ENCODE measurements at places on chromosomes 1 and 21. TPM values are rescaled to one million over a fixed set of nuclear protein-coding genes. Genes with fewer than 3 reads are reported as not detected.
A peak's percentile ranks its signal among the peaks of the same experiment; 100 is the strongest.

S100A7A gene
- total RNA-seq, result not detected

DNA sequence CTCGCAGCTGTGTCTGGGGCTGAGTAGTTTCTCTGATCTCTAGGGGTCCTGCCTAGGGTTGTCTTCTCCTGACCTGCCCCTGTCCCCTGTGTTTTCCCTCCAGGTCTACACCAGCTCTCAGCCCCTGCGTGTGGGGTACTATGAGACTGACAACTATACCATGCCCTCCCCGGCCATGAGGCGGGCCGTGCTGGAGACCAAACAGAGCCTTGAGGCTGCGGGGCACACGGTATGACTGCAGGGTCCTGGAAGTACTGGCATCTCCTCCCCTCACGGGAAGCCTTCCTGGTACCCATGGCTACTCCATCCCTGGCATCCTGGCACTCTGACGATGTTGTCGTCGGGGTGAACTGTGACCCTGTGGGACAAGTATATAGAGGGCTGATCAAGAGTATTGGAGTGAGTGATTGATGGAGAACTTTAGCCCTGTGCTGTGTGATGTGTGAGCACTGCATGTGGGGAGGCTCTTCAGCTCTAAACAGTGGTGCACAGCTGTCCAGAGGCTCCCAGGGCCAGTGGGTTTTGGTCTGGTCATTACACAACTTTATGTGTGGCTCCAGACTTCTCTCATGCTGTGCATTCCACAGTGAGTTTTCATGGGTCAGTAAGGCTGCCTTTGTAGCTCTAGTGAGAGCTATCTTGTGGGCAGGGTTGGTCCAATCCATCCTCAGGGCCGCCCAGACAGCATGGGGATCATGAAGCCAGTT is 14.4 kb downstream of the FAAH start:
- H3K4me1 ChIP-seq, result no peaks in the 10 kb centered on the region
- H3K4me3 ChIP-seq, result no peak overlapping the region
- H3K36me3 ChIP-seq, result no peaks in the 10 kb centered on the region
- DNase-seq, result no peak
- H3K27ac ChIP-seq, result no peak overlapping the region
- no peaks in the 10 kb centered on the region for H3K27me3 ChIP-seq

C8A gene
- total RNA-seq, result not detected

DNA sequence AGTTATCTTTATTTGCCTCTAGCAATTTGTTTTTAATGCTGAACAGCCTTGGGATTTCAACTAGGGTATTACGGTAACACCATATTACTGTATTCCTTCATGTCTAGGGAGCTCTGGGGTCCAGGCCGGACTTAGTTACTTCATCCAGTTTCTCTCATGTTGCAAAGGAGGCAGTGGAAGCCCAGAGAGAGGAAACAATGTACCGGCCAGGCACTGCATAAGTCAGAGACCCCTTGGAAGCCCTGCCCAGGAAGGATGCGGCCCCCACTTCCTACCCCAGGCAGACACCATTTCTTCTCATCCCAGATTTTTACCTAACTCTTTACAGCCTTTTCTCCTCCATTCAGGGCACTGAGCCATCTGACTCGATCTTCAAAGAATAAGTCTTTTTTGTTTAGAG is 32.5 kb downstream of the TRABD2B start:
- DNase-seq, result no peak
- no peaks in the 10 kb centered on the region for H3K36me3 ChIP-seq
- H3K4me3 ChIP-seq, result no peak overlapping the region
- H3K4me1 ChIP-seq, result peaks cover 3% of the 10 kb centered on the region
- H3K27me3 ChIP-seq, result peaks cover 2% of the 10 kb centered on the region

- no peak overlapping the region for H3K27ac ChIP-seq
- H3K27me3 ChIP-seq, result peaks cover 2% of the 10 kb centered on the region
- H3K4me3 ChIP-seq, result no peak overlapping the region
- DNase-seq, result no peak
- no peaks in the 10 kb centered on the region for H3K4me1 ChIP-seq
Observed at GRCh38 chr1:37410815-37411214, 63.6 kb upstream of the ZC3H12A start.

TRMT1L gene
- total RNA-seq, result 35.7 TPM

DNA sequence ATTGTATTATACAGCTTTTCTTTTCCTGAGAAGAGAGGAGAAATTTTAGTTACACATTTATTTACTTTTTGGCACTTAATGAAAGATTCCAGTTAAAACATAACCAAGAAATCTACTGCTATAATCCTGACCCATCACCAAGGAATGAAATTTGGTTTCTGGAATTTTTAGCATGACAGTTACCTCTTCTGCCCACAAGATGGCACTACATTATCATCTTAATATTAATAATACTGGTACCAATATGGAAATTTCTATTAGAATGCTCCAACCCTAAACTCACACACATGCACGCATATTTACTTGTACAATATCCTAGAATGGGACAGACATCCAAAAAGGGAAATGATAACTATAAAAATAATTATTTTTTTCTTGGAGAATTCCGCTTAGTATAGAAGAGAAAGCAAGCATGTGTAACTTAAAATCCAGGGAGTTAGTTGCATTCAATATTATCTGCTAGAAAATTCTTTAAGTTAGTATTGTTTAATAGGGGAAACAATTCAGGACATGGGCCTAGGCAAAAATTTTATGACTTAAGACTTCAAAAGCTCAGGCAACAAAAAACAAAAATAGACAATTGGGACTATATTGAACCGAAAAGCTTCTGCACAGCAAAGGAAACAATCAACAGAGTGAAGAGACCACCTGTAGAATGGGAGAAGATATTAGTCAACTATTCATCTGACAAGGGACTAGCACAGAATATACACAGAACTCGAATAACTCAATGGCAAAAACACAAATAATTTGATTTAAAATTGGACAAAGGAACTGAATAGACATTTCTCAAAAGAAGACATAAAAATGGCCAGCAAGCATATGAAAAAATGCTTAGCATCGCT is 37.4 kb downstream of the MAP3K21 start:
- DNase-seq, result no peak
- H3K4me3 ChIP-seq, result no peak overlapping the region
- H3K27me3 ChIP-seq, result no peaks in the 10 kb centered on the region
- H3K27ac ChIP-seq, result no peak overlapping the region

- H3K36me3 ChIP-seq, result no peaks in the 10 kb centered on the region
- peak overlapping the region; percentile 68 for H3K27ac ChIP-seq
- peaks cover 4% of the 10 kb centered on the region for H3K4me1 ChIP-seq
- DNase-seq, result peak; percentile 23
- H3K27me3 ChIP-seq, result no peaks in the 10 kb centered on the region
- no peak overlapping the region for H3K4me3 ChIP-seq
Observed at GRCh38 chr1:163585796-163586195, 264.0 kb downstream of the NUF2 start.

DNA sequence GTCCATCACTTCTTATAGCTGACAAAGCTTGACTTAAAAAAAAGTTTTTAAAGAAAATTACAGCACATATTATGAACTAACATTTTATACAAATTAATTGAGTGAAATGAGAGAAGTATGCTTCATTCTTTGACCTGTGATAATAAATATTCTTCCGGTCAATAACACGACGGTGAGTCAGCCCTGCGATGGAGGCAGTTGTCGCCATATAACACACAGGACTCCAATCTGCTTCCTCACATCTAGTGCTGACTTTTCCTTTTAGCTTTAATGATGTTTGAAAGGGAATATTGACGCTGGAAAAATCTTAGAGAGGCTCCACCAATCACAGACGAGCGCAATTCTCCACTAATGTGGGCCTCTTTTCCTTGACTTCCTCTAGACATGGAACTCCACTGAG is 166.9 kb upstream of the C1orf21 start:
- no peaks in the 10 kb centered on the region for H3K4me1 ChIP-seq
- no peaks in the 10 kb centered on the region for H3K36me3 ChIP-seq
- H3K27ac ChIP-seq, result no peak overlapping the region
- H3K27me3 ChIP-seq, result no peaks in the 10 kb centered on the region
- H3K4me3 ChIP-seq, result no peak overlapping the region
